ENCODE measurements at places on chromosomes 6 and 20.

DNA sequence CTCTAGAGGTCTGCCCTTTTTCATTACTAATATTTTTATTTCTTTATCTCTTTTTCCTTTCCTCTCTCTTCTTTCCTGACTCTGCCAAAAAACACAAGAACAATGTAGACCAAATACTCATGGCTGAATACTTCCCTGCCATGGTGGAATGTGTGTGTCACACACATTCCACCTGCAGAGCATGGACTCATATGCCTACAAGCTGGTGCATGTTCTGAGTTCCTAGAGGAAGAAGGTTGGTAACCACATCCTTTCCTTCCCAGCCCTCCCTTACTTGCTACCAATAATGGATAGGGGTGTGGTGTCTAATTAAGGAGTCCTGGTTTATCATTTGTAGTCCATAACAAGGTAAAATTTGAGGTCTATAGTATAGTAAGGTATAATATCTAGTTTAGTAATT is 15.2 kb upstream of the CST9L start:
- no peak for DNase-seq

GRCh38 chr6:156026486-156027247 is 571.0 kb upstream of the NOX3 start:
- DNase-seq, result no peak

DNA sequence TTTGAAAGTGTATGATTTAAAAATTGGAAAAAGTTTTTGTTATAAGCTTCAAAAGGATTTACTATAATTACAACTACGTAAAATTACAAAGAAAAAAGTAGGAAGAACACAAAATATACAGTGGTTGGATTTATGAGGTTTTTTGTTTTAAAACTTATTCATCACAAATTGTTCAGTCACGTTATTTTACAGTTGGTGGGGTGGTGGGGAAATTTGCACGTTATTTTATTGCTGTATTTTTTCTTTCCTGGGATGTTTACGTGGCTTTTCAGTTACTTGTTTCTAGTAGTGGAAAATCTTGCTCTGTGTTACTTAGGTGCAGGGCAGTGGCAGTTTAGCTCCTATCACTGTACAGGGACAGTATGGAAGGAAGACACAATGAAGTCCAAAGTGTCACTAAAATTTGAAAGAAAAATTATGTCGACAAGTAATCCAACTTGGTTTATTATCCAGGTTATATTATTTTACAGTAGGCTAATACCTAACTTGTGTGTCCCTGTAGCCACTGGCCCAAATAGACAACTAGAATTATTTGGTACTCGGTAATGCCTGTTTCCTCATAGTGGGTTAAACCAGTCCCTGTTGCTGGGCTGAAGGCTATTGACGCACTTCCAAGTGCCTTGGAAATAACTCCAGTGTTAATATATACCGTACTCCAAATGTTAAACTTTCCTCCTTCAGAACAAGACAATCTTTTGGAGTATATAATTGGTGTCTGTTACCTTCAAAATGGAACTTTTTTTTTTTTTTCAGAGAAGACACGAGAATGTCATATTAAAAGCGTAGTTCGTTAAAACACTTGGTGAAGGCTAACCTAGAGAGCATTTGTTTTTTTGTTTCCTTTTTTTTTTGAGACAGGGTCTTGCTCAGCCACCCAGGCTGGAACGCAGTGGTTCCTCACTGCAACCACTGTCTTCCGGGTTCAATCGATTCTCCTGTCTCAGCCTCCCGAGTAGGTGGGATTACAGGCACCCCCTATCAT is 4.6 kb downstream of the JARID2 start:
- DNase-seq, result no peak

DNA sequence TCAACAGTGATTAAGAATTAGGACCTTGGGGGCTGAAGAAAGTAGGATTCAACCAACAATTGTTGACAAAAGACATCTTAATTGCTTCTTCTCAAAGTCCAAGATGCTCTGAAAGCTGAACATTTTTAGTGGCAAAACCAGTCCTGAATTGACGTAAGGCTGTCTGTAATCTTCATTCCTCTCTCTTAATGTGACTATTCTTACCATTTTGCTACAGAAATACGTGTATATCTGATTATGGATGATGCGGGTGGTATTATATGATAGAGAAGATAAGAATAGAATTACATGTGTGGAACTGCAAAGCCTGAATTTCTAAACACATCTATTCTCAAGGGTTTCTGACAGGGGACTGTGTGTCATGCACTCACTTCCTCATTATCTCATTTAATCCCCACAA is 130.3 kb upstream of the SASH1 start:
- DNase-seq, result no peak

GRCh38 chr20:5001174-5002076 is at the start of gene SLC23A2:
SLC23A2 (minus strand) TSS chr20:5001510; CDS start chr20:4932562, 68,948 bp downstream.
- peak; percentile 19 for DNase-seq

DNA sequence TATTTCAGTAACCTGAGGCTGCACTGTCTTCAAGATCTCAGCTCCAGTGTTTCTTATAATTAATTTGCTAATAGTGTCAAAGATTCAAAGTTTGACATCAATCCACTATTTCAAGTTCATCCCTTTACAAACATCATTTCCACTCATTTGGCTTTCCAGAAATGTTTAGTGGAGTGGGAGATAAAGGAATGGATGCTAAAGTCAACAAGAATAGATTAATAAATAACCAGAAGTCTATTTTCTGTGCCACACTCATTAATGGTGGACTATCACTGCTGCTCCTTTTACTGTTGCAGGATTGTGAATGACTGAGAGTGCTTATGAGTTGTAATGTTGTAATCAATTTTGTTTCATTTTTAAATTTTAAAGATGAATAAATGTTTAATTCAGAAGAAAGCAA is 28.4 kb upstream of the EPM2A start:
- no peak for DNase-seq

DNA sequence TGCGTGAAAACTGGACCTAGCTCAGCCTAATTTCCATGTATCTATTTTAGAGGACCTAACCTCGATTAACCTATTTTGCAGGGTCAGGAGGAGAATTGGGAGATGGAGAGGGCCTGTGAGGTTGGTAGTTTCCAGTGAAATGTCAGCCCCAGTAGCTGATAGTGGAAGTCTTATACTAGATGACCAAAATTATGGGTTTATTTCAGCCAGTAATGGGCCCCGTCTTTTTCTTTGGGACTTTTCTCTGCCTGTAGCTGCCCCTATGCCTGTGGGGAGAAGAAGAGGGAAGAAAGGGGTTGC is 37.8 kb downstream of the RREB1 start:
- DNase-seq, result no peak

DNA sequence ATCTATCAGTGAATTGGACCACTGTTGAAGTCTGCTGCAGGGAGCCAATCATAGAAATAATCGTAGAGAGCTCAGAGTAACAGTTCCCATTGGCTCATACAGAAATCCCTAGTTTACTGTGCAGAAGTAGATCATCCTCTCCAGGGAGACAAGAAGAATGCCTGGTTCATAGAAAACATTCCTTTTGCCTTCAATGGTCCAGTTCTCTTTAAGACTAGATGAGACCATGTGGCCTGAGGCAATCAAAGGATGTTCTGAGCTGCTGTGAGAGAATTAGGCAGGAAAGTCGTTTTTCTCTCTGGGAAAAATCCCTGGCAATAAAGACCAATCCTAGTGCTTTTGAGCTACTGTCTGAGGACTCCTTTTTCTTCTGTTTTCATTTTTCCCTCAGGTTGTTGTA is 208.4 kb downstream of the CENPW start:
- no peak for DNase-seq

DNA sequence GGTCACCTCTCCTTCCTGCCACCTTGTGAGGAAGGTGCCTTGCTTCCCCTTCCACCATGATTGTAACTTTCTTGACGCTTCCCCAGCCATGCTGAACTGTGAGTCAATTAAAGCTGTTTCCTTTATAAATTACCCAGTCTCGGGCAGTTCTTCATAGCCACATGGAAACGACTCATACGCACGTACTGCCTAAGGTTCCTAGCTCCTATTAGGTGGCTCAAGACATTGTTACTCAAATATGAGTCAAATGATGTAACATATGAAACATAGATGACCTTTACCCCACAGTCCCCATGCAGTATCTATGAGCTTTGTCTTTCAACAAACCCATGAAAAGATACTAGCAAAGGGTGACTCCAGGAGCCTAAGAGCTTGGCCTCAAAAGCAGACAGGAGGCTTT is 98.3 kb downstream of the SIM1 start:
- DNase-seq, result no peak

- DNase-seq, result peak; percentile 85
These were observed 5.5 kb upstream of the PROCR start for GRCh38 chr20:35166242-35166830.

DNA sequence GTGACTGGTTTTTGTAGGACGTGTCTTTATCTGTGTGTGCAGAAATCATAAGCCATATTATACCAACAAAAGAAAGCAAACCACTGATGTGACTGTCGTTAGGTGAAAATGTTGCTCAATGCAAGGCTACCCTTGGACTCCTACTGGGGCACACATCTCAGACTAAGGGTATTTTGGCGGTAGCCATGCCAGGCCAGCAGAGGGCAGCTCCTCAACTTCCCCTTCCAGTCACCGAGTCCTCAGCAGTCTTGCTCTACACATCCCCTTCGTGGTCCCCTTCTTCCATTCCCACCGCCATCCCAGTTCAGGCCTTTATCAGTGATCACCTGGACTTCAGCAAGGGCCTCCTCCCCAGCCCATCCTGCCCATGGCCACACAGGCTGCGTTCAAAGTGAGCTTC is 113.7 kb upstream of the GGTLC1 start:
- DNase-seq, result peak; percentile 53

- peak; percentile 71 for DNase-seq
These were observed at the start of gene PHF1 for GRCh38 chr6:33410711-33411631. PHF1 (plus strand) TSS chr6:33411014; CDS start chr6:33412264, 1,250 bp downstream.

DNA sequence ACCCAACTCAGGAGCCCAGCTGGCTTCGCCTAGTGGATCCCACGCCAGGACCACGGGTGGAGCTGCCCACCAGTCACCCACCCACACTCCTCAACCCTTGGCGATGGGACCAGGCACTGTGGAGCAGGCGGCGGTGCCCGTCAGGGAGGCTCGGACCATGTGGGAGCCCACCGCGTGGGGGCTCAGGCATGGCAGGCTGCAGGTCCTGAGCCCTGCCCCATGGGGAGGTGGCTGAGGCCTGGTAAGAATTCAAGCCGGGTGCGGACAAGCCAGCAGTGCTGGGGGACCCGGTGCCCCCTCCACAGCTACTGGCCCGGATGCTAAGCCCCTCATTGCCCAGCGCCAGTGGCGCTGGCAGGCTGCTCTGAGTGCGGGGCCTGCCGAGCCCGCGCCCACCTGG is 123.1 kb upstream of the LGSN start:
- DNase-seq, result no peak

DNA sequence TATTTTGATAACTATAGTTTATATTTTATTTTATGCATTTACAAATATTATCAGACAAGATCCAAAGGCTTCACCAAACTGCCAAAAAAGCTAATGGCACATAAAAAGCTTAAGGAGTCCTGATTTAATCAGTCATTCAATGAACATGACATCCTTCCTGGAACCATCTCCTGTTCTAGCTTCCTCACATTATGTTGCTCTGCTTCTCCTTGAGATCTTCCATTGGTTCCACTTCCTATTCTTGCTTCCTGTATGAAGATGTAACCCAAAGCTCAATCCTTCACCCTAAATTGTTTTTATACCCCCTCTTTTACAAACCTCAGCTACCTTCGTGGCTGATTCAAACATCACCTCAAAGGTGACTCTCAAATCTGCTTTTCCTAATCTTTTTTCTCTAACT is 4.5 kb upstream of the BRD2 start:
- no peak for DNase-seq

GRCh38 chr6:106591111-106591825 is 38.0 kb downstream of the RTN4IP1 start:
- DNase-seq, result no peak

DNA sequence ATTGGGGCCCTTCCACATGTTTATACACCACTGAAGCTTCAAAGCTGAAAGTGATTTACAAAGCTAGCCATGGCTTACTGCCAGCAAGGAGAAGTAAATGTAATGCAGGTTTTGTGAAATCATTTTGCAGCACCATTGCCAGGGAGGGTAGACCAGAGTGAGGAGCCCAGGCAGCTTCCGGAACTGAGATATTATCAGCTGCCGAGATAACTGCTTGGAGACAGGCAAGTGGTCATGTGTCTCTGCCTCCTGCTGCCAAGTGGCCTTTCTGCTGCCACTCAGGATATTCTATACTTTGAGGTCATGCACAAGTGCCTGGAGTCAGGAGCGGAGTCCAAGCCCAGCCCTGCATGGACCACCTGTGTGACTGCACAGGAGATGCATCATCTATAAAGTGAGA is 160.2 kb downstream of the SYNDIG1 start:
- DNase-seq, result peak; percentile 77

DNA sequence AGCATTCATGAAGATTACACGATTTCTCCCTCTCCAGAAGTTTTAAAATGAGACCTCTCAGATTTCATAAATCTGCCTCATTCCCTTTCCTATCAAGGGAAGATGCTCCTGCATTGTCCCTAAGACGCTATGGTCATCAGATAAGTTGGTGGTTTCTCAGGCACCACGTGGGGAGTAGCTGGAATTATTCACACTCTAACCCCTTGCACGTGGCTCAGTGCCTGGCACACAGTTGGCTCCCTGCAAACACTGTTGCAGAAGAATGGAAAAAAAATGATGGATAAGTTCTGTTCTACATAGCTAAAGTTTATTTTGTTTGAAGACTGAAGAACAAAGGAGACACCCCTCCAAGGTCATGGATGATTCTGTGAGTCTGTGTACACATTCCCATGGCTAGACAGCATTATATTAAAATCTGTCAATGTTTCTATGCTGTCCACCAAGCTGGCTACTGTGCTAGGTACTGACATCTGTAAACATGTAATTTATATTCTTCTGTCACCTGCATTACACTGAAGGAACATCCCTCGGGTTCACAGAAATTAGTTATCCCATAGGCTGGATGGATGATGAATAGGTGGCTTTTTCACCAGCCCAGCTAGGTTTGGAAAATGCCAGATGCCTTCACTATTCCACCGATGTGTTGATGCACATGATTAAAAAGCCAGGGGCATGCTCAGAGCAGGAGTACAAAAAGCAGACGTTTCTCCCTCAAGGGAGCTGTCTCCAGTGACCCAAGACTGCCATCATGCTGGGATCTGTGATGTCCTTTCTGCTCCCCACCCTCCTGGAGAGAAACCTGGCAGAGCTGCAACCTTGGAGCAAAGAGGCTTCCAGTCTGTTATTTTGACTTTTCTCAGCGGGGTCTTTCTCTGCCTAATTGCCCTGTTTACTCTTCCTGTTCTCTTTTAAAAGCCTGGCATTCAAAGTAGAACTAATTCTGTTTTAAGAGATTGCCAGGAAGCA is 610.5 kb downstream of the UTRN start:
- no peak for DNase-seq

- DNase-seq, result peak; percentile 34
These were observed 4.1 kb downstream of the TTBK1 start for GRCh38 chr6:43247114-43247999.

DNA sequence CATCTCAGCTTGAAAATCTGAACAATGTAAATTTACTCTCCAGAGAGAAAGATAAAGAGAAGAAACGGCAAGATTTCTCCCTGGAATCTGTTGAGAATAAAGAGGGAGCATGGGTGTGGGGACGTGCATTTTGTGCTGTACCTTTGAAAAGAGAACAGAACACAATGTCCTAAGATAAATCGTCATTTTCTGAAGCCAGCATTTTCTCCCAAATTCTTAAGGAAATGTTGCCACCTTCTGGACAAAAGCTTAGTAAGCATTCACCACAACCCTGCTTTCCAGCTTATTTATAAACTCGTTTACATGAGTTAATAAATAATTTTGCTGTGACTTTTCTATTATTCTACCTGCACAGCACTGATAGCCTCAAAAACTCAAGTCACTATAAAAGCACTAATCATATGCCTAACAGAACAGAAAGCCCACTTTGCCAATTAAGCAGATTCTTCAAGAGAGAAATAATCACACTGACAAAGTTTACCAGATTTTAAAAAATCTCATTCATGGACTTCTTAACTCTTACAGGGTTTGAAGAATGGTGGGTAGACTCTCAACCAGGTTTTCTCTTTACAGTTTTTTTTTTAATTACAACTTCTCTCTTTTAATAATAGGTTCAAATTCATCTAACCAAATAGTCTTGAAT is 155.8 kb downstream of the MBOAT1 start:
- peak; percentile 73 for DNase-seq

Measured in KBM-7 (cell line).